ENCODE measurements at places on chromosomes 1 and 21.

- DNase-seq, result no peak
Measured at GRCh38 chr1:159922511-159923202, 2.6 kb downstream of the TAGLN2 start.

DNA sequence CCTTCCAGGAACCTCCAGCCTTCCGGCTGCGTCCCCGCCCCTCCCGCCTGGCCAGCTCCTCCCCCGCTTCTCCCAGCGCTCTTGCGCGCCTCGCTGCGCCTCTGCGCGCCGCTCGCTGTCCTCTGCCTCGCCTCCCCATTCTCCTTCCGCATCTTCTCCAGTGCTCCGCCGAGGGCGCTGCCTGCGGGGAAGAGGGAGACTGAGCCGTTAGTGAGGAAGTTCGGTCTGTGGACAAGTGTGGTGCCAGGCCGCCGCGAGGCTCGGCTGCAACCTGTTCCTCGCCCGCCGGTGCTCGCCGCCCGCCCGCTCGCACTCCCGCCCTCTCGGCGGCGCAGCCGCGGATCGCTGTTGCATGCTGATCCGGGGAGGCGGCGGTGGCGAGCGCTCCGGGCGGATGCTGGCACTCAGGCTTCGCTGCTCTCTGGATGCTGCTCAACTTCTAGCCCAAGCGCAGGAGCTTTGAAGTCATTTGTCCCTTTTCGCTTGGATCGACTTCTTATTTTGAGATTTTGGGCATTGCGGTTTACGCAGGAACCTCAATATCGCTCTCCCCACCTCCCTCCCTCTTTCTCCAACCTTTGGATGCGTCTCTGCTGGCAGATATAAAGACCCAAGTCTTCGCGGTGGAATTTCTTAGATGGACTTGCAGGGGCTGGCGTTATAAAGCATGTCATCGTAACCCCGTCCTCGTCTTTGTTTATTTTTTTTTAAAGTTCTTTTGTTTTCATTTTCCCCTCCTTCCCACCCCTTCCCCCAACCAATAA, 614 bp upstream of the CACNA1E start:
- DNase-seq, result no peak

DNA sequence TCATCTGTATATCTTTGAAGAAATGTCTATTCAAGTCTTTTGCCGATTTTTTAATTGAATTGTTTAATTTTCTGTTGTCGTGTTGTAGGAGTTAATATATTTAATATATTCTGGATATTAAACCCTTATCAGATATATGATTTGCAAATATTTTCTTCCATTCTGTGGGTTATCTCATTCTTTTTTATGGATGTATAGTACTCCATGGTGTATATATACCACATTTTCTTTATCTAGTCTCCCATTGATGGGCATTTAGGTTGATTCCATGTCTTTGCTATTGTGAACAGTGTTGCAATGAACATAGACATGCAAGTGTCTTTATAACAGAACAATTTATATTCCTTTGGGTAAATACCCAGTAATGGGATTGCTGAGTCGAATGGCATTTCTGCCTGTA, 100.3 kb upstream of the DMRTA2 start:
- DNase-seq, result no peak

- DNase-seq, result no peak
Measured at GRCh38 chr21:45969921-45970673, 11.5 kb upstream of the COL6A1 start.

DNA sequence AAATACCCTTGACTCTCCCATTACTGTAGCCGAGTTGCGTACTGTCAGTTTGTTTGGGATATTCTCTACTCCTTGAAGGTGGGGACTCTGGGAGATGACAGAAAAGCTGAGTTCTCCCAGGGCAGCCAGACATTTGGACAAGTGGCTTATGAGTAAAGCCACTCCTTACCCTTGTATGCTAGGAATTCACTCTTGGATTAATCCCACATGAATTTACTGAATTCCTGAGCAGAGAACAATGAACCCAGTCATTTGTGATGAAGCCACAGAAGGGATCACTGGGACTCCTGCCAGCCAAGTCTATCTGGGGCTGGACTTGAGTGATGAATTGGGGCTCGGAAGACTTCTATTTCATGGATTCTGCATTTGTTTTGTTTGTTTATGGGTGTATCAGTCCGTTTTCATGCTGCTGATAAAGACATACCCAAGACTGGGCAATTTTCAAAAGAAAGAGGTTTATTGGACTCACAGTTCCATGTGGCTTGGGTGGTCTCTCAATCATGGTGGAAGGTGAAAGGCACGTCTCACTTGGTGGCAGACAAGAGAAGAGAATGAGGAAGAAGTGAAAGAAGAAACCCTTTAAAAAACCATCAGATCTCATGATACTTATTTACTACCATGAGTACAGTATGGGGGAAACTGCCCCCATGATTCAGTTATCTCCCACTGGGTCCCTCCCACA, 25.1 kb downstream of the C1orf116 start:
- no peak for DNase-seq

DNA sequence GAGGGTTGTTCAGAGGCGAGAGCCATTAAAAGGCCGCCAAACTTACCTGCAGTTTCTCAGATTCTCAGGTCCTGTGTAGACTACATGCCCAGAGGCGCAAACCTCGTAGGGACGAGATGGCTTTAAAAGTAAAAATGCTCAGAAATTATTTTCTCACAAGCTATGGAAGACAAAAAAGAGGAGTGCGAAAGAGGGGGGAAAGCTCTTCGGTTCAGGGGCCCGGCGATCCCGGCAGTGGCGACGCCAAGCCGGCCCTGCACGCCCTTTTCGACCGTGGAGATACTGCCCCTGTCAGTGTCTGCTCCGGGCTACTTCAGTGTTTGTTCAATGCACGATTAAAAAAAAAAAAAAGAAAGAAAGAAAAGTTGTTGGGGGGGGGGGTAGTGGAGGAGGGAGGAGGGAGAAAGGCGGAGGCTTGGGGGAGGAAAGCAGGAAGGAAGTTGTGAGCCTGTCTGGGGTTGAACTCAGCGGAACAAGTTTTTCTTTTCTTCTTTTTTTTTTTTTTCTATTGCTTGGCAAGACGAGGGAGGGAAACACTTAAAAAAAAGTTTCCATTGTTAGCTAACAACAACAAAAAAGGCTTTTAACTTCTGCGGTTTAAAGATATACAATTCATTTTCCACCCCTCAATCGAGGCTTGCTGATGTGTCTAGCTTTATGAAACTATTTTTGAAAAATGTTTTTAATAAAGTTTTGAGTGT, at the start of gene ITPKB:
Gene ITPKB, minus strand, starts transcription at position 288 of the 701 bp plus-strand sequence. CDS start 1,824 bp downstream, outside the sequence.
- DNase-seq, result peak; percentile 88

DNA sequence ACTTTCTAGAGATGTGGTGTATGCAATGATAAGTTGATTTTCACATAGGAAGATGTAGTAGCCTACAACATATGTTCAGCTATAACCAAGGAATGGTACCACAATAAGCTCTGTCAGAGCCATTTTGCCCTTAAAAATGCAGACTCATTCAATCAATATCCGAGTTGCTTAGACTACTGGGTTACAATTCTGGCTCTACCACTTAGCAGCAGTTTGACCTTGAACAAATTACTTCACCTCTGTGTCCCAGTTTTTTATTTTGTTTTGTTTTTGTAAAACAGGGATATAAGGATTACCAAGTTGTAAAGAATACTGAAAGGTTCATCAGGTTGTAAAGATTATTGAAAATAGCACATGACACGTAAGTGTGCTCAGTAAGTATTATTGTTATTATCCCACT, 9.3 kb downstream of the EPS15 start:
- DNase-seq, result no peak

- no peak for DNase-seq
Measured at GRCh38 chr21:16258844-16259611, 529.2 kb downstream of the USP25 start.

DNA sequence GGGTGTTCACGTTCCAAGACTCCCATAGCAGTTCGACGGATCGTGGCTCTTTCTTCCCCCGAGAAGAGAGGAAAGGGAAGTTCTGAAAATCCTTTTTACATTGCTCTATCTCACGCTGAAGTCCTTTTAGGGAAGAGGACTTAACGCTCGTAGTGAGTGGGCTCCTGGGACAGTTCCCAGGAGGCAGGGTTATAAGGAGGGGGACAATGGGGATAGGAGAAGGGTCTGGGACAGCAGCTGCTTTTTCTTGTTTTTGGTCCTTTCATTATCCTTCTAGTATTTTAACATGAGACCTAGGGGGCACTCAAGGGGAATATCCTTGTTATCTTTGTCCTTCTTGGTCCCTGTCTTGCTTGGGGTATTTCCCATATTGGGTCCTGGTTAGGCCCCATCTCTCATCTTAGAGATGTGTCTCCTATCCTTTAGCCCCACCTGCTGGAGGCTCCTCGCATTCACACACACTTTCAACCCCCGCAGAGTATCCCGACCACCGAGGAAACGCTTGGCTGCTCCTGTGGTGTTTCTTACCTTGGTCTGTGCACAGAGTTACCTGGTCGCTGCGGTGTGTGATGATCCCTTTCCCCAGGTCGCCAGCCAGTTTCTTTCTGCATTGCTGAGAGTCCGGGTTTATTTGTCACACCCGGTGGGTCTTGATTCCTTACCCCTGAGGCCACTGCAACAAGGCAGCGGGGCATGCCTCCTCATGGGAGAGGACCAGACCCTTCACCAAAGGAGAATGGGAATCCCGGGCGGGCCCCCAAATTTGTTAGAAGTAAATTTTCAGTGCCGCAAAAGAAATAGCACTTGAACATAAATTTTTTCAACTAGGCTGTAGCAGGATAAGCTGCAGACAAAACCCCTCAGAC, 29.7 kb downstream of the SCCPDH start:
- DNase-seq, result peak; percentile 70

All from dermis microvascular lymphatic vessel endothelial cell (primary cell).